ENCODE measurements at places on chromosomes 3 and 15.

- no peak for DNase-seq
Observed at GRCh38 chr3:171311784-171312183, 148.4 kb downstream of the TNIK start.

DNA sequence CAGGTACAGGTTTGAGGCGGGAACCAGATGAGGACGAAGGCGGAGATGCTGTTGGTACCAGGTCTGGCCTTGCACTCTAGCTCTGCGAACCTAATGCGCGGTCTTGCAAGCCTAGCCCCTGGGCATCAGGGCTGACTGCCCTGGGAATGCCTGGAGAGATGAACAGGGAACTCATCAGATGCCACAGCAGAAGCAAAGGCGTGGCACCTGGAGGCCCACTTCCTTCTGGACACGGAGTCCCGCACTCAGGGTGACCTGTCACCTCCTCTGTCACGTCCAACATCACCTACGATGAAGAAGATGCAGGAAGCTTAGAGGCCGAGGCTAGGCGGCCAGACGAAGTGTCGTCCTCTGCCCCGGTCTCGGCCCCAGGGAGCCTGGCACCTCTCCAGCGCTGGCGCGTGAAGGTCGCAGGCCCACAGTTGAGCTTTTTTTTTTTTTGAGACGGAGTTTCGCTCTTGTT is 9.4 kb downstream of the RPLP1 start:
- DNase-seq, result no peak

- no peak for DNase-seq
Observed at GRCh38 chr3:106309274-106309673, 440.5 kb upstream of the CBLB start.

GRCh38 chr15:78641749-78642275 is 802 bp upstream of the CHRNB4 start:
- DNase-seq, result no peak

DNA sequence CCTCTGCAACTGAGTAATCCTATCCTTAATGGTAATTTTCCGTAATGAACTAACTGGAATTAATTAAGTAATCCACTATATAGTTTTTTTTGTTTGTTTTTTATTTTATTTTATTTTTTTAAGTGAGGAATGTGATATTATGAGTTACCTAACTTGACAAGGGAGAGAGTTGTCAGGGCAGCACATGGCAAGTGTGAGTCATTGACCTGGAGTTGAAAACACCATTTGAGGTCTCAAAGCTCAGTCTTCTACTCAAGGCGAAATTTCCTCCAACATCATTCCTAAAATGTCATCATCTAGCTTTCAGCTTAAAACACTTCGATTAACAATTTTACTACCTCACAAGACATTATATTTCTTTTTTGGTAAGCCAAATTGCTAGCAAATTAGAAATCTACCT is 87.8 kb downstream of the NECTIN3 start:
- DNase-seq, result no peak

- DNase-seq, result no peak
Observed at GRCh38 chr3:158205994-158206393, 96.1 kb downstream of the RSRC1 start.

DNA sequence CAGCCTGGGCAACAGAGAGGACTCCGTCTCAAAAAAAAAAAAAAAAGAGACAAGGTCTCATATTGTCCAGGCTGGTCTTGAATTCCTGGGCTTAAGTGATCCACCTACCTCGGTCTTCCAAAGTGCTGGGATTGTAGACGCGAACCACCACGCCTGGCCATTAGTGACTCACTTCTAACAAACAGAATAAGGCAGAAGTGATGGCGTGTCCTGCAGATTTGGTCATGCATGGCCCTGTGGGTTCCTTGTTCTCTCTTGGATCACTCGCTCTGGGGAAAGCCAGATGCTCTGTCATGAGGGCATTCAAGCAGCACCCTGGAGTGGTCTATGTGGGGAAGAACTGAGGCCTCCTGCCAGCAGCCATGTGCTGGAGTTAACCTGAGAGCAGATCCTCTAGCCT is 27.4 kb upstream of the TJP1 start:
- DNase-seq, result no peak

DNA sequence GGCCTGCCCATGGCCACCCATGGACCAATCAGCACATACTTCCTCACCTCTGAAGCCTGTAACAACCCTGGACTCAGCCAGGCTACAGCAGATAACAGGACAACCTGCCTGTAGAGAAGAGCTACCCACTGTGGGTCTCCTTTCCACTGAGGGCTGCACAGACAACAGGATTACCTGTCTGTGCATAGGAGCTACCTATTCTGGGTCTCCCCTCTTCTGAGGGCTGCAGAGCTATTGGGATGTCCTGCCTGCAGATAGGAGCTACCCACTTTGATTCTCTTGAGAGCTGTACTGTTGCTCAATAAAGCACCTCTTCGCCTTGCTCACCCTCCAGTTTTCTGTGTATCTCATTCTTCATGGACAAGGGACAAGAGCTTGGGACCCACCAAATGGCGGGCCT is 23.8 kb upstream of the CHST2 start:
- no peak for DNase-seq

DNA sequence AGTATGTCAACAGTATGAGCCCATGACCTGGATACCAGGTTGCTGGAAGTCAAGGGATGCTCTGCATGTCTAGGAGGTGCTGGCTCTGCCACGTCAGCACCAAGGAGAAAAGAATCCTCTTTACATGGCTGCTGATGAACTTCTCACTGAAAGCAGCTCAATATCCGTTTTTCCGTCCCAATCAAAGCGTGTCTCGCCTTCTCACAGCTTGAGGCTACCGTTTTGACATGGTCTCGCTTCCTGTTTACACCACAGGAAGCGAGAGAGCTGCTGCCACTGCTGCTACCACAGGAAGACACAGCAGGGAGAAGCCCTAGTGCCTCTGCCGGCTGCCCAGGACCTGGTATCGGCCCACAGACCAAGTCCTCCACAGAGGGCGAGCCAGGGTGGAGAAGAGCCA is 27.3 kb downstream of the STARD5 start:
- DNase-seq, result no peak

DNA sequence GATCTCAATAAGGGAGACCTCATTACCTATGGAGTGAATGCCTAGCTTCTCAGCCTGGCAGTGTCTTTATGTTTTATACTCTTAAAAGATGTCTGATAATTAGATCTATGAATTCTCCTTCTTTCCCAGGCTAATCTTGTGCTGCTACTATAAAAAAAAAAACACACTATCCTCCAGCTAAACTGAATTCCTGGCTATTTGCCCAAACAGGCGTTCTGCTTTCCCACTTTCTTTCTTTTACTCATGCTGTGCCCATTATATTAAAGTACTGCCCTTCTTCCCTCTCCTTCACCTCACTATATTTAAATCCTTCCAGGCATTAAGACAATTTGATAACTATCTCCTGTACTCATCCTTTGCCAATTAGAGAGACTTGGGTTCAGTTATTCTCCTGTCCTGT is 1134.9 kb downstream of the ROBO2 start:
- DNase-seq, result no peak

DNA sequence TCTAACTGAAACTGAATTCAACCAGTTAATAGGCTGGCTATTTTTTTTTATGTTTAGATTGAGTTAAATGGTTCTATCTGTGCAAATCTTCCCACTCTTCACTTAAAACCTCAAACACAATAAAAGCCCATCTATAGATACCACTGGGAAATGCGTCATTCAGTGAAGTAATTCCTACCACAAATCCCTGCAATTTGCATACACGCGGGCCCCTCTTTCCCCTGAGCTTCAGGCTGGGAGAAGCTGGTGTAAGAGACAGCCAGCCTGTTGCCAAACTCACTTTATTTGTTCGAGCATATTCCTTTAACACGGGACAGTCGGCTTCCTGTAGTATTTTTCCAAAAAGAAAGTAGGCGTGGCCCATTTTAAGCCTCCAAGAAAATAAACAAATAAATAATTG is 26.0 kb upstream of the MCTP2 start:
- DNase-seq, result no peak

DNA sequence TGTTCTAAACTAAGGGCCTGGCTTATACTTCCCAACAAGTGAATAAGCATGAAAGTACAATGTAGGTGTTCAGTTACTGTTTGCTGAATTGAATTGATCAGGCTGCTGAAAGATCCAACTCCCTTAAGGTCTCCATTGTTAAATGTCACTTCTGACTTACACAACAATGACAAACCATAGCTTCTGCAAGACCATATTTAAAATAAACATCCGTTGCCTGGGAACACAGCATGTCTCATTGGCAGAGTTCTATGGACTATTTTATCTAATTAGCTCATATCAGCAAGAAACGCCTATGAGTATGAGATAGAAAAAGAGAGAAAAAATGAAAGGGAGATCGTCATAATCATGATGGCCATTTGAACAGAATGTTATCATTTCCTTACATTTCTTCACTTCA is 605.4 kb downstream of the FGF12 start:
- no peak for DNase-seq

DNA sequence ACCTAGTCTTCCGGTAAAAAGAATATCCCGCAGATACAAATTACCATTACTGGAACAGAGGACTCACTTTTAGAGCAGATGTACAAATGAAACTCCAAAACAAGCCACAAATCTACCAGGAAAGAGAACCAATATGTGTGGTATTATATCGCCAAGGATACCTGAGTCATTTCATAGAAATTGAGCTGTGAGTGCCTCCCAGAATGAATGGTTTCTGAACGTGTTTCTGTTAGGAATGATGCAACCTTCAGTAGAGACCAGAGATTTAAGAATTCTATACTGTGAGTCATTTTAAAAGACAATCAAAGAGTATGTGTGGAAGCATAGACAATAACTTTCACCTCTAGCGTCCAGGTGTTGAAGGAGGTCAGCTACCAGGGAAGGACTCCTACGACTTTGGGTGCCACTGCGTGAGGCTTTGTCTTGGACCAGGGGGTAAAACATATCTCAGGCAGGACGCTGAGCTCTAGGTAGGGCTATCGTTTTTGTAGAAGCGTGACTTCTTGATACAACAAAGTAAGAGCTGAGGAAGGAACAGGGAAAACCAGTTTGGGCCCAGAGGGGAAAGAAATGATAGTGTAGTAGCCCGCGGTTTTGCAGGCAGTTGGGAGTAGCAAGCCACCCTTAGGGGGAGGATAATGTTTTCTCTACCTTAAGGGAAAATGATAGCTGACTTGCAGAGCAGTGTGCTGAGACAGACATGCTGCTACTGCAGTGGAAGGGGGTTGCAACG is 210.4 kb downstream of the TP63 start:
- DNase-seq, result no peak

DNA sequence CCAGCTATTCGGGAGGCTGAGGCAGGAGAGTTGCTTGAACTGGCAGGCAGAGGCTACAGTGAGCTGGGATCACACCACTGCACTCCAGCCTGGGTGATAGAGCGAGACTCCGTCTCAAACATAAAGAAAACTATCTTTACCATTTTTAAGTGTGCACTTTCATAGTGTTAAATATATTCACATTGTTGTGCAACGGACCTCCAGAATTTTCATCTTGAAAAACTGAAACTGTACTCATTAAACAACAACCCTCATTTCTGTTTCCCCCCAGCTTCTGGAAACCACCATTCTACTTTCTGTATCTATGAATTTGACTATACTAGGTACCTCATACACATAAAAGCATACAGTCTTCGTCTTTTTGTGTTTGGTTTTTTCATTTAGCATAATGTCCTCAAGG is 375.1 kb downstream of the SHQ1 start:
- DNase-seq, result no peak

GRCh38 chr15:52180196-52180835 is 10.9 kb downstream of the GNB5 start:
- DNase-seq, result no peak

- no peak for DNase-seq
Observed at GRCh38 chr3:188562144-188562543, 408.2 kb downstream of the LPP start.

GRCh38 chr3:77309460-77309859 is 269.6 kb downstream of the ROBO2 start:
- no peak for DNase-seq

- no peak for DNase-seq
Observed at GRCh38 chr15:28912422-28912821, 26.6 kb downstream of the APBA2 start.

GRCh38 chr15:61777689-61778088 is 282.6 kb downstream of the VPS13C start:
- no peak for DNase-seq

GRCh38 chr3:71051893-71052687 is 531.4 kb downstream of the FOXP1 start:
- no peak for DNase-seq

DNA sequence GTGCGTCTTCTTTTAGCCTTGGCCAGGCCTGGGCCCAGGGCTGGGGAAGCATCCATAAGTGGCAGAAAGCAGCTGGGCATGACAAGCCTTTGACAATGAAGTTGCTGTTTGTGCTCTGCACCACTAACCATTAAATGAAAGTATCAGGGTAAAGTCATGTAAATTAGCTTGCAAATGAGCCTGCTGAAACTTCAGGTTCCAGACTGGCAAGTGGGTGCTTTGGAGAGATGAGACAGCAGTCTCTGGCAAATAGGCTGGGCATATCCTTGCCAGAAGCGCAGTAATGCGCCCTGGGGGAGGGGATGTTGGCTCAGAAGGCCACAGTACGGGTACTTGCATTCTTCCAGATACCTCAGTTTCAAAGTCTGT is 40.7 kb downstream of the RAB6B start:
- DNase-seq, result no peak

GRCh38 chr15:88491158-88491557 is 23.6 kb downstream of the MRPS11 start:
- DNase-seq, result no peak

DNA sequence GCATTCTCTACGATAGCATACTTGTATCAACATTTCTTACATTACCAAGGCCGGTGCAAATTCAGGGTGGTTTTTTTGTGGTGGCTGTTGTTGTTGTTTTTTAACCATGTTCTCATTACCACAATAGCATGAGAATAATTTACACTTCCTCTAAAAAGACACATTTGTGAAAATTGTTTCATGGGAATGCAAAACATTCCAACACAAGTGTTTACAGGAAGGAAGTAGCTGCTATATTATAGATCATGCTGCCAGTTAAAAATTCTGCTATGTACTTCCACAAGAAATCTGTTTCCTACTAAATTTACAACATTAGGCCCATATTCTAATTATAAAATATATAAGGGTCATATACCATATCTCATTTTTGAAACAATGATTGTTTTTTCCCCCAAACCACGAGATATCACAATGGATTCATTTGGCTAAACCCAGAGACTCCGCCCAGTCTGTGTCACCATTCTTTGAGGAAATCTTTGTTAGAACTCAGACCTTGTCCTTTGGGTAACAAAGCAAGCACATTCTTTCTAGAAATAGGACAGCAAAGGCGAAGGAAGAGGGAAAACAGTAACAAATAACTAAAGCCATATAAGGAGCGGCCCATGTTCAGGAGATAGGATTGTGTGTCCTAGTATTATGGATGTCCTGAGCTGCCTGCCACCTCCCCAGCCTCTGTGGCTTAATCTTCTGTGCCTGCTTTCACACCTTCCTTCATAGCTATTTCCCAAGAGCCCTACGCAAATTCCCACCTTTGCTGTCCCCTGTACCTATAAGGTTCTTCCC is 60.1 kb downstream of the UACA start:
- DNase-seq, result no peak

GRCh38 chr3:62604298-62604697 is 230.9 kb upstream of the FEZF2 start:
- DNase-seq, result peak; percentile 53

GRCh38 chr15:68700455-68701123 is 120.1 kb downstream of the ANP32A start:
- no peak for DNase-seq

- DNase-seq, result no peak
Observed at GRCh38 chr3:172447611-172448579, at the start of gene GHSR. Gene GHSR (minus strand): TSS chr3:172448456. CDS start chr3:172448413, 43 bp downstream.

Measured in Panc1 (cell line).